ENCODE measurements at places on chromosomes 7 and 10. TPM values are rescaled to one million over a fixed set of nuclear protein-coding genes. Genes with fewer than 3 reads are reported as not detected.
A peak's percentile ranks its signal among the peaks of the same experiment; 100 is the strongest.

INA gene
- total RNA-seq: 0.73 TPM

STK32C gene
- 14.0 TPM for total RNA-seq

- H3K4me1 ChIP-seq: no peaks in the 10 kb centered on the region
- no peaks in the 10 kb centered on the region for H3K27me3 ChIP-seq
- no peak overlapping the region for H3K4me3 ChIP-seq
- DNase-seq: no peak
Measured at GRCh38 chr10:3699916-3700315, 85.1 kb downstream of the KLF6 start.

GRCh38 chr7:73840715-73841379 lies 1.5 kb downstream of the METTL27 start:
- no peak for DNase-seq
- no peak overlapping the region for H3K27ac ChIP-seq
- no peaks in the 10 kb centered on the region for H3K36me3 ChIP-seq
- no peaks in the 10 kb centered on the region for H3K27me3 ChIP-seq
- H3K4me3 ChIP-seq: no peak overlapping the region
- peaks cover 6% of the 10 kb centered on the region for H3K4me1 ChIP-seq

GRCh38 chr7:351256-351655 lies 61.3 kb downstream of the FOXL3 start:
- H3K27ac ChIP-seq: peak overlapping the region; percentile 65
- no peaks in the 10 kb centered on the region for H3K36me3 ChIP-seq
- peak overlapping the region; percentile 80 for H3K4me3 ChIP-seq
- H3K4me1 ChIP-seq: peaks cover 13% of the 10 kb centered on the region
- H3K27me3 ChIP-seq: no peaks in the 10 kb centered on the region

GRCh38 chr10:93106631-93107072 lies 33.0 kb downstream of the CYP26A1 start:
- DNase-seq: no peak
- no peak overlapping the region for H3K27ac ChIP-seq
- H3K4me3 ChIP-seq: no peak overlapping the region
- H3K4me1 ChIP-seq: no peaks in the 10 kb centered on the region
- no peaks in the 10 kb centered on the region for H3K27me3 ChIP-seq
- H3K36me3 ChIP-seq: no peaks in the 10 kb centered on the region

GRCh38 chr10:28980264-28980663 lies 302.9 kb downstream of the BAMBI start:
- no peak overlapping the region for H3K4me3 ChIP-seq
- H3K4me1 ChIP-seq: no peaks in the 10 kb centered on the region
- H3K27ac ChIP-seq: no peak overlapping the region
- no peaks in the 10 kb centered on the region for H3K36me3 ChIP-seq
- H3K27me3 ChIP-seq: no peaks in the 10 kb centered on the region
- no peak for DNase-seq

SRRM3 gene
- total RNA-seq: not detected

DNA sequence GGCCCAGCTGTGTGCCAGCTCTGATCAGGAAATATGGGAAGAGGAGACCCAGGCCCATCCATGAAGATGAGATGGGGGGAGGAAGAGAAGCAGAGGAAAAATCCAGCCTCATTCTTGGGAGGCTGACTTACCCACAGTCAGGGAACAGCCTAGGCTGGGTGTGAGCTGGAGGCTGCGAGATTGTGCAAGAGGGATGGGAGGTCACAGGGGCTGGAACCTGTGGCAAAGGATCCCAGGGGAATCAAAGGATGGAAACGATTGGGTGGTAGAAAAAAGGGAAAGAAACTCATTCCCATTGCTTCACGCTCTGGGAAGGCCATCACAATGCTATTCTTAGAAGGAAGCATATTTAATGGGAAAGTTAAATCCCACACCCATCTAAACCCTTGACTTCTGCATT lies 26.7 kb upstream of the CRHR2 start:
- H3K4me3 ChIP-seq: no peak overlapping the region
- H3K36me3 ChIP-seq: no peaks in the 10 kb centered on the region
- no peak overlapping the region for H3K27ac ChIP-seq

GRCh38 chr7:28026237-28026636 lies 154.4 kb downstream of the JAZF1 start:
- H3K36me3 ChIP-seq: no peaks in the 10 kb centered on the region
- no peak for DNase-seq
- H3K27ac ChIP-seq: no peak overlapping the region
- no peaks in the 10 kb centered on the region for H3K27me3 ChIP-seq
- no peak overlapping the region for H3K4me3 ChIP-seq

DNA sequence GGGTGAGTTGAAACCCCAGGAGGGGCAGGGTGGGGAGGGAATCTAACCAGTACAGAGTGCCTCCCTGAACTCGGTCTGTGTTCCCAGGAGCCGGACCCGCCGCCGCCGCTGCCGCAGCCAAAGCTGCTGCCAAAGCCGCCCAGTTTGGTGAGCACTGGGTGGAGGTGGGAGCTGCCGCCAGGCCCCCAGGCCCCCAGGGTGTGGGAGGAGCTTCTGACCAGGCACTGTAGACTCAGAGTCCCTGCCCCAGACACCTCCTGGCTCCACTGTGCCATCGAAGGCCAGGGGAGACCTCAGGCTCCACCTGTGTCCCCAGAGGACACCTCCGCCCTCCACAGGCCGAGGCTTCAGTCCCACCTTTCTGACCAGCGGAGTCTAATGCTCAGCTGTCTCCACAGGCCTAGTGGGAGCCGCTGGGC lies 20.4 kb upstream of the LIMK1 start:
- H3K27me3 ChIP-seq: no peaks in the 10 kb centered on the region
- no peak for DNase-seq
- H3K27ac ChIP-seq: no peak overlapping the region

DNA sequence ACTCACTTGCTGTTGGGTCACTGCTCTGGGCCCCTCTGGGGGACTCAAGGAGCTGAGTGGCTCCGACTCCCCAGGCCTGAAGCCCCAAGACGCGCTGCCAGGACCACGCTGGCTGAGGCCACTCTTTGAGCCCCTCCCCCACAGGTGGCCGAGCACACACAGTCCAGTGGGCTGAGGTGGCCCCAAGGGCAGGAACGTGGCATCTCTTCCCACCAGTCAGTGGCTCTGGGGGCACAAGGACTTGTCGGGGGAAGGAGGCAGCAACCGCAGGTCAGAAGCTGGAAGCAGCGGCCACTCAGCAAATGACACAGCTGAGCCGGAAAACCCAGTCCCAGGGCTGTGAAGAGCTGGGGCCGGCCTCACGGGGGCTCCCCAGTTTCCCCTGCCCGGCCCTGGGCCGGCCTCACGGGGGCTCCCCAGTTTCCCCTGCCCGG lies 24.1 kb downstream of the GRIFIN start:
- H3K4me3 ChIP-seq: peak overlapping the region; percentile 59
- H3K36me3 ChIP-seq: no peaks in the 10 kb centered on the region
- no peak overlapping the region for H3K27ac ChIP-seq
- peaks cover 9% of the 10 kb centered on the region for H3K4me1 ChIP-seq

DNA sequence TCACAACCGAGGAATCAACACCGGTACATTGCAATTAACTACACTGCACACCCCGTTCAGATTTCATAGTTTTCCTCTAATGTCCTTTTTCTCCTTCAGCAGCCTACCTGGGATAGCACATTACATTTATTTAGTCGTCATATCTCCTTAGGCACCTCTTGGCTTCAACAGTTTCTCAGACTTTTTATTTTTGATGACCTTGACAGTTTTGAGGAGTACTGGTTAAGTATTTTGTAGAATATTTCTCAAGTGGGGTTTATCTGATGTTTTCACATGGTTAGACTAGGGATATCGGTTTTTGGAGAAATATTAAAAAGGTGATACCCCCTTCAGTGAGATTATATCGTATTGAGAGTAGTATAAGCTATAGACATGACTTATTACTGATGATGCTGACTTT lies 87.0 kb upstream of the GLCCI1 start:
- DNase-seq: no peak
- H3K4me3 ChIP-seq: no peak overlapping the region
- H3K4me1 ChIP-seq: no peaks in the 10 kb centered on the region
- H3K36me3 ChIP-seq: no peaks in the 10 kb centered on the region
- H3K27ac ChIP-seq: no peak overlapping the region
- H3K27me3 ChIP-seq: no peaks in the 10 kb centered on the region

RNF148 gene
- not detected for total RNA-seq

DNA sequence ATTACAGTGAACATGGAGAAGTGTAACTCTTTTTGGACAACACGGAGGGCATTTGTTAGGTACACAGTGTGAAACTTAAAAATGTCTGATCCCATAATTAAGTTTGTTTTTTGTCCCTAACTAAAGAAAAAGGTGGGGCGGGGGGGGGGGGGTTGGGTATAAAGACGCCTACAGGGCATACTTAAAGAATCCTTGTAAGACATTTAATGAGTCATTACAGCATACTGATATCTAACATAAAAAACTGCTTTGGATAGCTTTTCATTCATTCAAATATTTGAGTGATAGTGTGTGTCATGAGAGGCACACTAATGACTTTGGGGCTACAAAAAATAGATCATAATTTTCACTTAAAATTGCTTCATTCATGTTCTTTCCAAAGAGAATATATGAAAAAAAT lies 31.2 kb downstream of the ZNRF2 start:
- H3K27ac ChIP-seq: no peak overlapping the region
- peaks cover 26% of the 10 kb centered on the region for H3K4me1 ChIP-seq
- H3K36me3 ChIP-seq: no peaks in the 10 kb centered on the region
- no peak overlapping the region for H3K4me3 ChIP-seq
- no peak for DNase-seq
- no peaks in the 10 kb centered on the region for H3K27me3 ChIP-seq

AGMO gene
- not detected for total RNA-seq

CYP26C1 gene
- not detected for total RNA-seq

GRCh38 chr7:32586291-32587221 lies 91.3 kb downstream of the AVL9 start:
- no peak overlapping the region for H3K4me3 ChIP-seq
- peaks cover 20% of the 10 kb centered on the region for H3K36me3 ChIP-seq
- H3K27ac ChIP-seq: no peak overlapping the region

DNA sequence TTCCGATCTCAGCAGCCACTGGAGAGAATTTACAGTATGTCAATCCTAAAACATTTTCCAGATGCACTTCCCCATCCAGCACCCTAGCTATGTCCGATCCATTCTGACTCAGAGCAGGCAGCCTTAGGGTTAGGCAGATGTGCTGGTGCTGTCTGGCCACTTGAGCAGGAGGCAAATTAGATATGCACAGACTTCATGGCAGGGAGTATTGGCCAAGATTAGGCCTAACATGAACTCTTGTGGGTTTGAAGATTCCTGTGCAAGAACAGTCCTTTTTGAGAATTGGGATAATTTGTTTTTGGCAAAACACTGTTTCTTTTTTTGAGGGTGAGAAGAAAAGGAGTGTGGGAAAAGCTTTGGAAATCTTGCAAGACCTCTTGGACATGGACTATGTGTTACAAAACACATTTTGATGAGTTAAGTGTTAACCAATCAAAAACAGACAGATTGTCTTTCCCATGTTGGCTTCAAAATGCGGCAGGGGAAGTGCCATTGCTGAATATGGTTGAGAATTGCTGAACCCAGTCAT lies 218.6 kb upstream of the INHBA start:
- no peaks in the 10 kb centered on the region for H3K27me3 ChIP-seq
- no peak for DNase-seq
- no peaks in the 10 kb centered on the region for H3K4me1 ChIP-seq
- no peak overlapping the region for H3K27ac ChIP-seq
- no peak overlapping the region for H3K4me3 ChIP-seq
- no peaks in the 10 kb centered on the region for H3K36me3 ChIP-seq

KLF14 gene
- total RNA-seq: not detected

DNA sequence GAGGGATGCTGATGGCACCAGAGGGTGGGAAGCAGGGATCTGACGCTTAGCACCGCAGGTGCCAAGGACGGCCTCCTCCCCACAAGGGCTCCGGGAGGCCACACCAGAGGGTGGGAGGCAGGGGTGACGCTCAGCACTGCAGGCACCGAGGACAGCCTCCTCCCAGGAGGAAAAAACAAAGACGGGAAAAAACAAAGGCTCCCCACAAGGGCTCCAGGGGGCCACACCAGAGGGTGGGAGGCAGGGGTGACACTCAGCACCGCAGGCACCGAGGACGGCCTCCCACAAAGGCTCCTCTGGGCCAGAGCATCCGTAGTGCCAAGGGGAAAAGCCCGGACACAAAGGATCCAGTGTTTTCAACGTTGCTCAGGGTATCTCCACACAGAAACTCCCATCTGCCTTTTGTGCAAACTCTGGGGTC lies 25.6 kb downstream of the DIP2C start:
- DNase-seq: no peak
- H3K36me3 ChIP-seq: no peaks in the 10 kb centered on the region
- no peaks in the 10 kb centered on the region for H3K4me1 ChIP-seq
- H3K27ac ChIP-seq: no peak overlapping the region

DNA sequence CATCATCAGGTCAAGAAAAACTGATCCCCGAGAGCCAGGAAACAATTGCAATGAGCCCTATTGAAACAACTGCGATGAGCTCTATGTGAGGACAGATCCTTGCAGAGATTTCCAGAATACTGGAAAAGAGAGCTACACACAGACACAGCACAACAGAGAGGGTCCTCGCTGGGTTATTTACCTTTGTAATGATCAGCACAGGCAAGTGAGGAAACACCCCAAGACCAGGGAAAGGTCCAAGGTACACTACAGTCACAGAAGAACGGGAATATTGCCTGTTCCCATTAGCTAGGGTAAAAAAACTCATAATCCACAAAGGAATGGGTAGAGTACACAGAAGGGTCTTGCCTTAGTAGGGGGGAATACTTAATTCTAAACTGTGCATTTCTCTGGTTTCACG lies 152.7 kb downstream of the ZNF438 start:
- DNase-seq: no peak
- H3K27me3 ChIP-seq: no peaks in the 10 kb centered on the region
- H3K27ac ChIP-seq: no peak overlapping the region

GRCh38 chr10:86331861-86332260 lies 34.7 kb downstream of the GRID1 start:
- no peak for DNase-seq
- no peaks in the 10 kb centered on the region for H3K36me3 ChIP-seq
- H3K27ac ChIP-seq: no peak overlapping the region
- H3K4me1 ChIP-seq: no peaks in the 10 kb centered on the region

GRCh38 chr7:100590077-100590737 lies 4.1 kb downstream of the FBXO24 start:
- DNase-seq: no peak
- H3K4me1 ChIP-seq: peaks cover 6% of the 10 kb centered on the region
- H3K36me3 ChIP-seq: no peaks in the 10 kb centered on the region
- H3K27me3 ChIP-seq: no peaks in the 10 kb centered on the region

ST8SIA6 gene
- not detected for total RNA-seq

OPN1SW gene
- not detected for total RNA-seq

GRCh38 chr10:86666538-86666937 lies 1.8 kb upstream of the LDB3 start:
- DNase-seq: no peak
- no peaks in the 10 kb centered on the region for H3K4me1 ChIP-seq
- H3K27me3 ChIP-seq: no peaks in the 10 kb centered on the region
- H3K4me3 ChIP-seq: no peak overlapping the region

PLA2G12B gene
- not detected for total RNA-seq

DNA sequence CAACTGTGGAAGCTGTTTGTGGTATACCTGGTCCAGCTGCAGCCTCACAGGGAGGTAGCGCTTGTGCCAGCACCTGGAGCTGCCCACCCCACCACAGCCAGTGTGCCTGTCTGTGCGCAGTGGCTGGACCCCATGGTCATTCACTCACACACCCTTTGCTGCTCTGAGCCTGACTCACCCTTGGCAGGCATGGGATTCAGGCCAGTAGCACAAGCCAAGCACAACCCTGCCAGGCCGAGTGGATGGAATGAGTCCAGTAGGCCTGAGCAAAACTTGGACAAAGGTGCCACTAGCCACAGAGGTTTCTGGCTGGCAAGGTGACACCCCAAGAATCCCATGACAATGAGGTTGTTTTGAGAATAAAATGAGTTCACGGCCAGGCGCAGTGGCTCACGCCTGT lies 19.0 kb downstream of the RBM48 start:
- no peak for DNase-seq
- H3K4me3 ChIP-seq: no peak overlapping the region
- H3K36me3 ChIP-seq: no peaks in the 10 kb centered on the region
- no peaks in the 10 kb centered on the region for H3K4me1 ChIP-seq

MCMBP gene
- 136 TPM for total RNA-seq

VAX1 gene
- not detected for total RNA-seq
